Suppressor macrophage treated with lipopolysaccharide for 1 hour (primary cell): ENCODE measurements at places on chromosomes 3 and 15.

GRCh38 chr3:10380906-10381305 is 60.0 kb upstream of the SEC13 start:
- peak; percentile 26 for DNase-seq

- DNase-seq = peak; percentile 27
These were observed 67.7 kb upstream of the GSK3B start for GRCh38 chr3:120161902-120162301.

DNA sequence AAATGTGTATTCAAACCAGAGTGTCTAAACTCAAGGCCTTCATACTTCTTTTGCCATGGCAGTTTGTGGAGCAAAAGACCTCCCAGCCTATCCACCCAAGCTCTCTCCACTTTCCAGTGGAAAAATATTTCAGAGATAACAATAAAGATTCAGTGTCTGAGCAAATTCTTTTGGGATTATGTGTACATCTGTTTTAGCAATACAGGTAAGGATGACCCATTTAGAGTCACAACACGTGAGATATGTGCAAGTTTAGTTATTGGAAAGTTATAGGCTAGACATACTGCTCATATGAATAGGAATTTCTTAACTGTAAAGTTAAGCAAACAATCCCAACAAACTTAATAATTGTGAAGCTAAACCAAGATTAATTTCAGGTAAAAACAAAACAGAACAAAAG is 174.5 kb upstream of the LRIG1 start:
- DNase-seq = no peak

DNA sequence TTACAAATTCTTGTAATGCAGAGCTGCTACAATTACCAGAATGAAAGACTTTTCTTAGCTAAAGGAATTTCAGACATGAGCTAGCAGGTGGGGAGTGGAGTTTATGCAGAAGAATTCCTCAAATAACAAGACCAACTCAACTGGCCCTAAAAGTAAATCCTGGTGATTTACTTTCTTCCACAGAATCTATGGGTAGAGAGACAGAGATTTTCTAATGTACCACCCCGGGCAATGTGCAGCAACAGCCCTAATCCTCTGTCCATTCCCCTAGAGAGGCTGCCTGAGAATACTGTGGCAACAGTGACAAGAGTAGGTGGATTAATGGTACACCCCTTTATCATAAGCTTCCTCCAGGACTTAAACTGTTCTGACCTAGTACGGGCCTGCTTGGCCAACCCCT is 55.2 kb downstream of the AQR start:
- DNase-seq = no peak

DNA sequence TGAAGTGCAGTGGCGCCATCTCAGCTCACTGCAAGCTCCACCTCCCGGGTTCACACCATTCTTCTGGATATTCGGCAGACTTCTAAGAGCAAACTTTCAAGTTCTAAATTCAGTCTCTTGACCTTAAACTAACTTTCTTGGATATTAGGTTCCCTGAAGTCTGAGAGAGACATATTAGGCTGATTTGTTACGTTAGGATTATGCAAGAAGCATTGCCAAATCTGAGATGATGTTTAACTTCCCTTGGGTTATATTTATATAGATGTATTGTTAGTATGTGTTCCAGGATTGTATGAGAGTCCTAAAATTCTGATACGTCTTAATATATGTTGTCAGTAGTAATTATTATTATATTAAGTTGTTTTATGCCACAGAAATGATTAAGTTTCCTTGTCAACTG is 80.1 kb downstream of the SLC6A1 start:
- DNase-seq = no peak

DNA sequence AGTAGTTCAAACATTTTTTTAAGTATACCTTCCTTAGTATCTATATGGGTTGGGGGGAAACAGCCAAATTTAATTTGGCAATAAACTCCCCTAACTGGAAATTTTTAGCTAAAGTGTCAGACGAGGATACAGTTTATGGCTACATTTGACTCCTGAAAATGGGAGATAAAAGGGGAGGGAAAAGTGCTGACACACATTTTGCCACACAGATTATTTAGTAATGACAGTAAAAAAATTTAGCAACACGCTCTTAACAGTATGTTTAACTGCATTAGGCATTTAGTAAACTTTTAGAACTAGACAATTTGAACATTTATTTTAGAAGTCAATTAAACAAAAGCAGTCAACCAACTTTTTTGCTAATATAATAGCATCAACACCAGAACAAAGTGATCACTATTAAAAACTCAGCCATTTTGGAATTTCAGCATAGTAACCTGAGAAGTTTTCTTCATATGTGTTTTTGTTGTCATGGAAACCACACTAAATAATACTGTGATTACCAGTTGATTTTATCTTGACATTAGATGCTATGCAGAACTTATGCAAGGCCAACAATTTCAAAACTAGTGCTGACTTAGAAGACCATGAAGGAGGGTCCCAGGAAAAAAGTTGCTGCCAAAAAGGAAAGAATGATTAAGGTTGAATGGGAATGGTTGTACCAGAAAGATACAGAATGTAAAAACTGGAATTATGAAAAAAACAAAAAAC is 47.0 kb upstream of the TFG start:
- DNase-seq = no peak

DNA sequence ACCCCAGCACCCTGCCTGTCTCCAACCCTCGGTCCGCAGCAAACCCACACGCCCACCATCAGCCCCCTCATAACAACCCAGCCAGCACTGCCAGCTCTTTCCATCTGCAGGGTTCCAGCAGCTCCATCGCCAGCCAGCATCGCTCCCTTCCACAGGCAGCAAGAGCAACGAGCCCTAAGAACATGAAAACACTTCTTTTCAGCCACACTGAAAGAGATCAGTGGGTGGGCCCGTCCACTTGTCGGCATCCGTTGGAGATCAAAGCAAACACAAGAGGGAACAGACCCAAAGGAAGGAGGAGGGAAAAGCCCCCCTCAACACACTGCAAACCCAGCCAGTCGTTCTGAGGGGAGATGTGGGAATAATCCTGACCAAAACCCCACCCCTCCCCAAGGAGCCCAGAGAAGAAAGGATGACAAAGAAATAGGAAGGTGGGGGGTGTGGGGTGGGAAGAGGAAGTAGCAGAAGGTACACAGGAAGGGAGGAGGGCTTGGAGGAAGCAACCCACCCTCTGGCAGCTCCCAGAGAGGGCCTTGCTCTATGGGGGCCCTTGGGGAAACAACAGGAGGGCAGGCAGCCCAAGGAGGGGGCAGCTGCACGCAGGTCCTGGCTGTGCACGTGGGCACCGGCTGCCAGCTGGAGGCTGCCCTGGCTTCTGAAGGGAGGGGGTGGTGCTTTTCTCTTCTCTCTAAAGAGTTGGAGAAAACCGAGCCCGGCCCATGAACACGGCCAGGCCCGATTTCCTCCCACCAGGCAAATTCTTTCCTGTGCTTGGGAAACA is 473.6 kb upstream of the PROK2 start:
- DNase-seq = no peak

DNA sequence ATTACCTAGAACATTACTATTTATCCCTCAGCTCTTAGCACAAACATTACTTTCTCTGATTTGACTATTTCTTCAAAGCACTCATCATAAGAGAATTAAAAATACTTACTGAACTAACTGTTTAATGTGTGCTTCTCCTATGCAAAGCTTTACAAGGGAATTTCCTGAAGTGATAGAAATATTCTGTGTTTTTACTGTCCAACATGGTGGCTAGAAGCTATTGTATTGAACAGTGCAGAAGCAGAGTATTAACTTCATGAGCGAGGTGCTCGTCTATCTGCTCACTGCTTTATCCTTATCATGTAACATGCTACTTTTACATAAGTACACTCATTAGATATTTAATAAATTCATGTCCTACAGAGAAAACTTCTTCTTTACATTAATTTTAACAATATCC is 239.1 kb downstream of the ISL2 start:
- DNase-seq = no peak
